ENCODE measurements at places on chromosomes 1 and 21.

DNA sequence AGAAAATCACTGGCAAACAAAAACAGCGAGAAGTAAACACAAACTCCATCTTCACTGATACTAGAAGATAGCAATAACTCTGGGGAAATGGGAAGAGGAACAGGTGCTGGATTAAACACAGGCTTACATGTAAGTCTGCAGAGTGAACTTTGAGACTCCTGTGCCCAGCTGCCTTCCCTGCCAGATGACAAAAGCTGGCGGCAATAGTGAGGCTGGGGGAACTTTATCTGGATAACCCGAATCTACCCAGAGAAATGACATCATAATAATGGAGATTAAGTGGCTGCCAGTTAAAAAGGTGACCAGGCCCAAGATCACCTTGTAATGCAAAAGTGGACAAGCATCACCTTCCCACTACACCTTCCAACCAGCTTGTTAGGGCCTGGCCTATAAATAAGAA is 184.5 kb downstream of the CHRM3 start:
- DNase-seq, result no peak

DNA sequence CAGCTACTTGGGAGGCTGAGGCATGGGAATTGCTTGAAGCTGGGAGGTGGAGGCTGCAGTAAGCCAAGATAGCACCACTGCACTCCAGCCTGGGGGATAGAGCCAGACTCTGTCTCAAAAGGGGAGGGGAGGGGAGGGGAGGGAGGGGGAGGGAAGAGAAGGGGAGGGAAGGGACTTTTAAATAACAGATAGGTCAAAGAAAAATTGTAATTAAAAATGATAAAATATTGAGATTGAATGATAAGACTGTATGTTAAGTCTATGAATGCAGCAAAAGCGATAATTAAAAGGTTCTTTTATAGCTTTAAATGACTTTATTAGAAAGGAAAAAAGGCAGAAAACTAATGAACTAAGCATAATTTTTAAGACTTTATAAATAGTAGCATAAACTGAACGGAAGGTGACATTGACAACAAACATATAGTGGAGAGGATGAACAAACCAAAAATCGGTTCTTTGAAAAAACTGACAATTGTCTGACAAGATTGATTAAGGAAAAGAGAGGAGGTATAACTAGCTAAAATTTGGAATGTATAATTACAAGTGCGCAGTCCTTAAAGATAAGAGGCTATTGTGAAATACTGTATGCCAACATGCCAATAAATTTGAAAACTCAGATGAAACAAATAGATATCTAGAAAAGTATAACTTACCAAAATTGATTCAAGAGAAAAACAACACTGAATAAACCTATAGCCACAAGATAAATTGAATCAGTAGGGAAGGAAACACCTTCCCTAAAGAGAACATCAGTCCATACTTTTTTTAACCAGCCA is 8.4 kb downstream of the SPOCD1 start:
- DNase-seq, result no peak

GRCh38 chr1:118297521-118297920 is 112.5 kb upstream of the SPAG17 start:
- DNase-seq, result no peak

- DNase-seq, result no peak
Measured at GRCh38 chr1:62299426-62300200, 19.6 kb downstream of the KANK4 start.

- DNase-seq, result no peak
Measured at GRCh38 chr1:13617108-13617507, 33.5 kb downstream of the PDPN start.

- DNase-seq, result no peak
Measured at GRCh38 chr21:43297391-43297981, 128.7 kb downstream of the CRYAA start.

DNA sequence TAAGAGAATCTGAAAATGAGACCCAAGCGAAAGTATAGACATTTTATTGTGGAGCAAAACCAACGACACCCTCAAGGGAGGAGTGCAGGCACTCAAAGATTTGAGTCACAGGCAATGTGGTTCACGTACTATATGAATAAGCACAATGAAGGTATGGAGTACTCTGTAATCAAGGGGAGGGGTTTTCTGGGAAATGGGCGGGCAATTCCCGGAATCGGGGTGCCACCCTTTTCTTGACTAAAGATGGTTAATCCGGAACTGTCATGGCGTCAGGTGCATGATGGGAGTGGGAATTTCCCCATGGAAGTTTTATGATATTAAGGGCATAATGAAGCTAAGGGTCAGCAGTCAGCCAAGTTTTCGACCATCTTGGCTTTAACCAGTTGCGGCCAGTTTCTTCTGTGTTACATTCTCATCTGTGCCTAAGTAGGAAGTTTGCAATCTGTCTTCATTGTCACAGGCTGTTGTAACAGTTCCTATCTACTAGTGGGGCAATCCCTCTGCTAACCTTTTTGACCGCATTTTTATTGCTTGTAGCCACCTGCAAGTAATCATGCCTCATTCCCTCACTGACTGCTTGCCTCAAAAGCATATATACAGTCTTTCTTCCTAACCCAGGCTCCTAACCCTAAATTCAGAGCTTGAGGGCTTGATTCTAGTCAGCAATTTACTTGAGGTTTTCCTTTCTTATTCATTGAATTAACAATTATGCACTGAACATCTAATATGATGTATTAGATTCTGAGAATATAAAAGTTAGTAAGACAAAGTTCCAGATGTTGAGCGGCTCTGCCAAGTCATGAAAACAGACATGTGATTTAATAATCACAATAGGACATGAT is 775 bp upstream of the AIM2 start:
- no peak for DNase-seq

- DNase-seq, result no peak
Measured at GRCh38 chr1:118825619-118826018, 162.5 kb downstream of the TBX15 start.

DNA sequence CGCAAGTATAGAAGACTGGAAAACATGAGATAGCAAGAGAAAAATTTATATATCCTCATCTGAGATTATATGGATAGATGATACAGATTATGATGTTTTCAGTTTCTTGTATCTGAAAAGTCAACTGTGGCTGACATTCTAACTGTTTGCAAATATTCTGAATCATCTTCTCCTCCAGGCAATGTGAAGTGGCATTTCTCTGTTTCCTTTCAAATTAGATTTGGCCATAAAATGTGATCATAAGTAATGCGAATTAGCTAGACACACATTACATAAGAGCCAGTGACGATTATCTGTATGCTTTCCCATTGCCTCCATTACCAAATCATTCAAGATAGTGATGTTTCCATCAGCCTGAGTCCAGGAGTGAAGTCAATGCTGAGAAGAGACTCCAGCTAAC is 265.2 kb downstream of the BRINP3 start:
- DNase-seq, result no peak

DNA sequence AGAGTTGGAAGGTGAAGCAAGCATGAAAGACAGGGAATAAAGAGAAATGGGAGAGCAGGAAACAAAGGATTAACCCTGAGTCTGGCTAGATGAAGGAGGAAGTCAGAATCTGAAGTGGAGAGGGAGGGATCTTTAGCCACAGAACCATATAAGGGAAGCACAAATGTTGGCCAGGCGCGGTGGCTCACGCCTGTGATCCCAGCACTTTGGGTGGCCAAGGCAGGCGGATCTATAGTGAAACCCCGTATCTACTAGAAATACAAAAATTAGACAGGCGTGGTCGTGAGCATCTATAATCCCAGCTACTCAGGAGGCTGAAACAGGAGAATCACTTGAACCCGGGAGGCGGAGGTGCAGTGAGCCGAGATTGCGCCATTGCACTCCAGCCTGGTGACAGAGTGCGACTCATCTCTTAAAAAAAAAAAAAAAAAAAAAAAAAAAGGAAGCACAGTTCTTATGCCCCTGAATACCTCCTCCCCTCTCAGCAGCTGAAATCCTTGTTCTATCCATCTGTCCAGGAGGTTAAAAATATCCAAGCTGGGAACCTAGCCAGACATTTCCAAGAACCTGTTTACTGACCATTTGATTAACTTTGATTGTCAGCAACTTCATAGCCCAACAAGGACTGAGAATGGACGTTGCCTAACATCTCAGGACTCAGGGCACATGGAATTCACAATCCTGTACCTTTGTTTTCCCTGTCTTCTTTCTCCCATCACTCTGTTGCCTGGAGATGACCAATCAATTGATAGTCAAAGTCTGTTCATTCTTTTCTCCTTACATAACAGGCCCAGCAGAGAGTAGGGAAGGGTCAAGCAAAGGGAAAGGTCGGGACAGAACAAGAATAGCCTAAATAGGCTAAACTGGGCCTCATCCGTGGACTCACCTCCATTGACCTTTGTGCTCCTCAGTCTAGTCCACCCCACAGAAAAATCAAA is 10.6 kb downstream of the TXNIP start:
- DNase-seq, result no peak

DNA sequence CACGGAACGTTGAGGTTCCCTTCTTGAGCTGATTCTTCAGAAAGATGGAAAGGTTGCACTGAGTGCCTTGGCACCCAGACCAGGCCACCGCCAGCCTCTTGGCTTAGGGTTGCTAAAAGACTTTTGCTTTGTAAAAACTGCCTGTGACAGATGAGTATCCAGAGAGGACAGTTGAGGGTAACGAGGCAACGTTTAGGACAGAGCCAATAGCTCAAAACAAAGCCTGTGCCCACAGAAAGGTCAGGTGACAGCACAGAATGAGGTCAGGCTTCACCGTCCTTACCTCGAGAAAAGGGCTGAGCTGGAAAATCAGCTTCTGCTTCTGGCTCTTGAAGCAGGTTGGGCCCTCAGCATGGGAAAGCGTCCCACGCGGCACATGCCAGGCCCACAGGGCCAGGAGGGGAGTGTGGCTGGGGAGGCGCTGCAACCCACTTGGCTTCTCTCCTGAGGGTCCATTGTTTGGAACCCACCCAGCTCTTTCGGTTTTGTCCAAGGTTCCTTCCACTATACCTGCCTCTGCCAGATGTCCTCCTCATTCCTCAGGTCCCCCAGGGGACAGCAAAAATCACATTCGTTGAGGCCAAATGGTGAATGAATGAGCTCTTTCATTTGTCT is 55.5 kb downstream of the SCCPDH start:
- no peak for DNase-seq

DNA sequence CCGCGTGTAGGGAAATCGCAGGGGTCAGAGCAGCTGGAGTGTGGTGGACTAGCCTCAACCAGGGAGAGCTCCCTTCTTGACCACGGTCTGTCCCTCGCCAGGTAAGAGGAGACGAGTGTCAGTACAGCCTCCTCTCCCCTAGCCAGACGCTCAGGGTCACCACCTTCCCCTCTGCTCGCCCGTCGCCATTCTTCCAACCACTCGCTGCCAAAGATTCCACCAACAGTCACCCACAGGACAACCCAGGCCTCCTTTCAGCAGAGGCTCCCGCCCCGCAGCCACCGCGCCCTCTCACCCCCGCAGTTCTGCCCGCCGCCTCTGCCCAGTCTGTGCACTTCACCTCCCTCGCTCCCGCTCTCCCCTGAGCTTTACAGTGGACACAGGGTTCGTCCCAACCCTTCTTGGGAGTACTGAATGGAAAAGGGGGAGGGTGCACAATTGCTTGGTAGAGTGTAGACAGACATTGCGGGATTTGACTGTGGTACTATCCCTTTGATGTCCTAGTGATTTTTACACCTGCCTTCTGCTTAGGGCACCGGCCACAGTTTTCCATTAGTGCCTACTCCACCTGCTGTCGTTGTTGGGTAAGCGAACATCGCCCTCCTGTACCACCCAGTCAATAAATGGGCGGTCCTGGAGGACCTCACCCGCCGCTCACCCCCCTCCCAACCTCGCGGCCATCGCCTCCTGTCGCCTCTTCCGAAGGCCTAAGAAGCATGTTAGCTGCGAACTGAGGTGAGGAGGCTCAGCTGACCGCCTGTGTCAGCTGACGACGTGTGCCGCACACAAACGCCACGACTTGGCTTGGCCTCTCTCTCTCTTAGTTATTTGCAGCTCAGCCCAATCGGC is 9.2 kb upstream of the NBPF11 start:
- DNase-seq, result no peak

- DNase-seq, result no peak
Measured at GRCh38 chr1:176656257-176656995, 193.5 kb downstream of the PAPPA2 start.

GRCh38 chr1:65674522-65674921 is 118.2 kb upstream of the PDE4B start:
- DNase-seq, result no peak

- peak; percentile 51 for DNase-seq
Measured at GRCh38 chr1:211643324-211644212, 31.9 kb downstream of the NEK2 start.

GRCh38 chr1:166069390-166069789 is 97.4 kb downstream of the FAM78B start:
- no peak for DNase-seq

DNA sequence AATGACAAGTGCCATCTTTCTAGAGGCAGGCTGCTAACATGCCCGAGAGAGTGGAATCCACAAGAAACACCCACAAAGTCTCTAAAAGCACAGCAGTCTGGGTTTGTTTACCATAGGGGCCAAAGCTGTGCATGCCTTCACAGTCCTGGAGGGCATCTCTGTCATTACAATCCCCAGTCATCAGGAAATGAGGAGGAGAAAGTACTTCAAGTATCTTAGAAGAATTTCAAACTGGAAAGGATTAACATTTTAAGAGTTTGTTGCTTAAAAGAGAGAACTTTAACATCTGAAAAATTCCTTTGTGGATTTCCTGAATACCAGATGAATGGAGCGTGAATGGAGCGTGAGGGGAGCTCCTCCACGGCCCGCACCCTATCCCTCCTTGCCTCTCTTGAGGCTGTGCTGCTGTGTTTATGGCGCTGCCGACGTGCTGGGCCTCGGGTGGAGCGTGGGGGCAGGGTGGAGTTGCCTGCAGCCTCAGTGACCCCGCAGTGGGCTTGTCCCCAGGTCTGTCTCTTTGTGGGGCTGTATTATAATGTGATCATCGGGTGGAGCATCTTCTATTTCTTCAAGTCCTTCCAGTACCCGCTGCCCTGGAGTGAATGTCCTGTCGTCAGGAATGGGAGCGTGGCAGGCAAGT is 23.3 kb downstream of the SLC6A17 start:
- DNase-seq, result no peak

DNA sequence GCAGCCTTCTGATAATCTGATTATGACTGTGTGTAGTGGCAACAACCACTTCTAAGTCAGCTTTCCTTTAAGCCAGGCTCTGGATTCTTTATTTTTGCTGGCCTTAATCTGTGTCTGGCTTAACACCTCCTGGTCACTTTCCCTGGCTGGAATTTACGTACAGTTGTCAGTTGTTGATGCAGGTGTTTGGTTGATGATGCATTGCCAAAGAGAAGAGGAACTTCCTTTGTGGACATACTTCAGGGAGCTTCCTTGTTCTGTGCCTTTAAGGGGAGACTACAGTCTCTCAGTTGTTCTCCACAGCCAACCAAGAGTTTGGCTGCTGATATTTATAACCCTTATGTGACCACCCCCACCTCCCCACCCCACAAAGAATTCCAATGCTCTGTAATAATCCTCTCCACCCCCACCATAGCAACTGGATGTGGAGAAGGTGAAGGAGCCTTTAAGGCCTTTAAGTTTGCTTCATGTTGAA is 96.0 kb upstream of the BMP8A start:
- no peak for DNase-seq

All from HEK293T (cell line).